ENCODE measurements at places on chromosomes 7 and 10.

DNA sequence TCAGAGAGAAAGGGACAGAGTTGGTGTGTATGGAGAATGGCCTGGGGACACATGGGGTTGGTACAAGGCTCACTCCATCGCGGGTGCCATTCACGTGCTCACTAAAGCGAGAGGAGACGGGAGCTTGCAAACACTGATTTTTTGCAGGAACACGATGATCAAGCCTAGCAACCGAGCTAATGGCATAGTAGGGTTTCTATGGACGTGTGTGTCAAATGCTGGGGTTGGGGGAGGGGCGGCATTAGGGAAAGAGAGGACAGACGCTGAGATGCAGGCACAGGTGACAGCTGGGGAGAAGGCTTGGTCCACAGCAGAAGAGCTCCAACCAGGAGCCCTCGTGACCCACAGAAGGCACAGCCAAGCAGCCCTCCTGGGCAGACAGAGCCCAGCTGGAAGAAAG is 33.9 kb downstream of the RCC1L start:
- no peak for DNase-seq

GRCh38 chr10:109984013-109984412 is 23.8 kb upstream of the ADD3 start:
- no peak for DNase-seq

DNA sequence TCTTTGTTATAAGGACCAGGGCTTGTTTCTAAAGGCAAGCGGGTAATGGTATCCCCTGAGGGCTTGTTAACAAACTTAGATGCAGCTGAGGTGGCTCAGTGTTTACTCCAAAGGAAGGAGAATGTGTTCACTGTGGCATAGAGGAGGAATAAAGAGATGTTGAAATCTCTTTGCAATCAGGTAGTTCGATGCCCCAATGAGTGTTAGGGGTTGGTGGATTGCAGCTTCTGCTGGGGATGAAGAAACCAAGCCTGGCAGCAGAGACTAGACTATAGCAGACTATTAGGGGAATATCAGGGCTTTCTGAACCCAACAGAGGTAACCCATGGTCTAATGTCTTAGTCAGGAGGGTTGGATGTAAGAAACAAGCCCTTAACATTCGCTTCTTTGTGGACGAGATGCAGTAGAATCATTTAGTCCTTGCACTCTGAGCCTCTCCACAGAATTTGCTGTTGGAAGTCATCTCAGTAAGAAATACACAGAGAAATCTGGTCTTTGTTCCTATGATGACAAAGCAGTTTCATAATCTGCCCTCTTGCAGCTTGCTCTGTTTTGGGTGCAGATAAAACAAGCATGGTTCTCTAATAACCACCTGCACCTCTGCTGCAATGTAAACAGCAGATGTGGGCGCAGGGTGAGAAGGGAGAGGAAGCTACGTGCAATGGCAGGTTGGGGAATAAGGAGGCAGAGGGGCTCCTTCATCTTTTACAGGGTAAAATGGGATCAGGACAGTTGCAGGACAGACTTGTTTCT is 108.6 kb downstream of the NRF1 start:
- DNase-seq: no peak

- DNase-seq: no peak
Measured at GRCh38 chr7:24213311-24213710, 70.7 kb upstream of the NPY start.

DNA sequence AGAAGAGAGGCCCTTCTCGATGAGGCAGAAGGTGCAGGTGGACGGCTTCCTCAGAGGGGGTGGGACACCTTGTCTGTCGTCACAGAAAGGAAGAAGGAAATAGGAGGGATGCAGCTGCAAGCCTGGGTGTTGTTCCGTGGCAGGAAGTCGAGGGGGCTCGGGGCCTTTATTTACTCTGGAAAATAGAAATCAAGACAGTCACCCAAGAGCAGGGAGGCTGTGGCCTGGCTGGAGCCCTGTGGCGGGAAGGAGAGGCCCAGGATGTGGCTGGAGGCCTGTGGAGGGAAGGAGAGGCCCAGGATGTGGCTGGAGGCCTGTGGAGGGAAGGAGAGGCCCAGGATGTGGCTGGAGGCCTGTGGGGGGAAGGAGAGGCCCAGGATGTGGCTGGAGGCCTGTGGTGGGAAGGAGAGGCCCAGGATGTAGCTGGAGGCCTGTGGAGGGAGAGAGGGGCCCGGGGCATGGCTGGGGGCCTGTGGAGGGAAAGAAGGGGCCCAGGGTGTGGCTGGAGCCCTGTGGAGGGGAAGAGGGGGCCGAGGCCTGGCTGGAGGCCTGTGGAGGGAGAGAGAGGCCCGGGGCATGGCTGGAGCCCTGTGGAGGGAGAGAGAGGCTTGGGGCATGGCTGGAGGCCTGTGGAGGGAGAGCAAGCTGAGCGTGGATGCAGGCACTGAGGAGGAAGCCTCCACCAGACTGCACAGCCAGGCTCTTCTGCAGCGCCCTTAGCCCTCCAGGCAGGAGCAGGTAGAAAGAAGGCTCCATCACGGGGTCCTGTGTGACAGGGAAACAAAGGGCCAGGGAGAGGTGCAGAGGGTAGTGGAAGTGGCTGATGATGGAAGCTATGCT is 97.3 kb upstream of the SFMBT2 start:
- DNase-seq: no peak

- DNase-seq: peak; percentile 95
Measured at GRCh38 chr10:27252267-27253000, 11.8 kb upstream of the ACBD5 start.

All from activated CD8-positive, alpha-beta memory T cell treated with anti-CD3 and anti-CD28 coated beads, Interleukin-2, amount 50 U/mL, for 48 hours (primary cell).